Sciatic nerve (tissue), 2 donors: ENCODE measurements at places on chromosomes 7 and 10.
A peak's percentile ranks its signal among the peaks of the same experiment; 100 is the strongest.

GRCh38 chr10:55311848-55312635, 511.0 kb upstream of the PCDH15 start:
- no peak for DNase-seq

DNA sequence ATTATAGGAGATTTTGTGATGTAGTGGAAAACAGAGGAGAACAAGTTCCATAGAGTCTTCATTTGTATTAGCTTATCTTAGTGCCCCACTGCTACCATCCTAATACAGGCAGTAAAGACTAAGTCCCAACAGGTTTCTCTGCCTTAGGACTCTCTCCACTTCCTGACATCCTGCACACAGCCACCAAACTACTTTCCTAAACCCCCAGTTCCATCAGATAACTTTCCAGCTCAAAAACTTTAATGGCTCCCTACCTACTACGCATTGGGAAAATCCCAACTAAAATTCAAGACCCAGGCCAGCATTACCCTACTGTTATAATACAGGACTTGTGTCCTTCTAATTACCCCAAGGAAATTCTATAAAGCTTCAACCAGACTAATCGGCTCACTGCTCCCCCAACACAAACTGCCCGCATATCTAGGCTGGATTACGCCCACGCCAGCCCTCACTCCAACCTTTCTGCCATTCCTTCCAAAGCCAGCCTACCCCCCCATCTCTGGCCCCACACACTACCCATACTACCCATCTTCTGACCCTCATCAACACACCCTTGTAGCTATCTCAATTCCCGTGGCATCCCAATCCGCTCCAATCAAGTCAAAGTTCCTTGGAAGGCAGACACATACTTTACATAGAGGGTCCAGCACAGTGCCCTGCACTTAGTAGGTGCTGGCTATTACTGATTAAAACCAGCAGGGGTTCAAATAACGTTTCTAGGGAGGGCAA, 1.4 kb downstream of the IDE start:
- DNase-seq = no peak

GRCh38 chr10:84683980-84684740, 355.8 kb downstream of the CCSER2 start:
- no peak for DNase-seq

DNA sequence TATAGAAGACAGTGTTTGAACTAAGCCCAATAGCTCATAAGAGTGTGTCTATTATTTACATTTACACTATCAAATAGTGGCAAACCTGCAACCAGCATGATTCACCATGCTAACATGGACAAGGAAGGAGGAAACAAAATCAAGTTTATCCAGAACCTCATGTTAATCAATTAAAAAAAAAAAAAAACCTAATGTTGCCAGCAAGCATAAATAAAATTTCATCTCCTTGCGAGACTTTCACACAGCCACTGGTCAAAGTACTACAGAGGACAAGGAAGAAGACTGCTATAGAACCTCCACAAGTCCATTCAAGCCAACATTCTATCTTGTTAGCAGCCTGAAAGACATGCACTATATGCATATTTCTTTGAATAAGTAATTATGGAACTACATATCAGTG, 9.7 kb downstream of the TM9SF3 start:
- no peak for DNase-seq

DNA sequence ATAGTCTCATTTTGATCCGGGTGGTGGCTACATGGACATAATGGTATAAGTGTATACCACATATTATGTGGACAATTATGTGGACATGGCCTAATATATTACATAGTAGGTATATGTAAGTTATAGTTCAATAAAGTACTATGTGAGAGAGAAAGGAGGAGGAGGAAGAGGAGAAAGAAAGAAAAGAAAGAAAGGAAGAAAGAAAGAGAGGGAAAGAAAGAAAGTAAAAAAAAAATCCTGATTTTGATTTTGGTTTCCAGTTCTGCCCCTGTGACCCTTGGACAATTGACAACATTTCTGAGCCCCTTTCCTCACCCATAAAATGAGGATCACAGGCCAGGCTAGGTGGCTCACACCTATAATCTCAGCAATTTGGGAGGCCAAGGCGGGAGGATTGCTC, 42.2 kb upstream of the VCL start:
- no peak for DNase-seq

- no peak for DNase-seq
Observed at GRCh38 chr10:17836942-17837341, 27.8 kb downstream of the MRC1 start.

DNA sequence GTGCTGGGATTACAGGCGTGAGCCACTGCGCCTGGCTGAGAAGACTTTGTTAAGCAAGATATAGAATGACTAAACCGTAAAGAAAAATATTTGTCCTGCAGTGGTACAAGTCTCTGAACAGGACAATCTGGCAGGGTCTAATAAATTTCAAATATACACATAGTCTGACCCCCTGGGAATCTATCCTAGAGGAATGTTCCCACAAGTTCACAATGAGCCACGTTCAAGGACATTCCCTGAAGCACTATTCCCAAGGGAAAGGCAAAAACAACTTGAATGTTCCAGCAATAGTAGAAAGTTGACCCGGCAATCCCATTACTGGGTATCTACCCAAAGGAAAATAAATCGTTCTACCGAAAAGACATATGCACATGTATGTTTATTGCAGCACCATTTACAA, 82.0 kb downstream of the HIP1 start:
- DNase-seq = no peak

DNA sequence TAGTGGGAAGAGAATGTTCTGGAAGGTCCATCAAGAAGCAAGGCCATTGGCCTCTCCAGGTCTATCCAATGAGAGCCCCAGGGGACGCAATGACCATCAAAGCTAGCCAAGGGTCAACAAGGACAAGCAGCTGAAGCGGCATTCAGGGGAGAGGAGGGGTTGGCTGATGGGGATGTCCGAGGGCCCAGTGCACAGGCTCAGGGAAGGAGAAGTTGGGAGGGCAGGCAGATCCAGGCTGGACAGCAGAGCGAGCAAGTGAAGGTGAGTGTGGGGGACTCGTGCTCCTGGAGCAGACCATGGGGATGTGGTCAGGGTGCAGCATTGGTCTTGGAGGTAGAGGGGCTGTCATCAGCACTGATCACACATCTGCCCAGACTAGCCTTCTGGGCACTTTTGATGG, 275.4 kb upstream of the TCERG1L start:
- no peak for DNase-seq

- peak; percentile 89 for DNase-seq
Observed at GRCh38 chr7:63899691-63900393, 98.8 kb upstream of the ZNF722 start.

DNA sequence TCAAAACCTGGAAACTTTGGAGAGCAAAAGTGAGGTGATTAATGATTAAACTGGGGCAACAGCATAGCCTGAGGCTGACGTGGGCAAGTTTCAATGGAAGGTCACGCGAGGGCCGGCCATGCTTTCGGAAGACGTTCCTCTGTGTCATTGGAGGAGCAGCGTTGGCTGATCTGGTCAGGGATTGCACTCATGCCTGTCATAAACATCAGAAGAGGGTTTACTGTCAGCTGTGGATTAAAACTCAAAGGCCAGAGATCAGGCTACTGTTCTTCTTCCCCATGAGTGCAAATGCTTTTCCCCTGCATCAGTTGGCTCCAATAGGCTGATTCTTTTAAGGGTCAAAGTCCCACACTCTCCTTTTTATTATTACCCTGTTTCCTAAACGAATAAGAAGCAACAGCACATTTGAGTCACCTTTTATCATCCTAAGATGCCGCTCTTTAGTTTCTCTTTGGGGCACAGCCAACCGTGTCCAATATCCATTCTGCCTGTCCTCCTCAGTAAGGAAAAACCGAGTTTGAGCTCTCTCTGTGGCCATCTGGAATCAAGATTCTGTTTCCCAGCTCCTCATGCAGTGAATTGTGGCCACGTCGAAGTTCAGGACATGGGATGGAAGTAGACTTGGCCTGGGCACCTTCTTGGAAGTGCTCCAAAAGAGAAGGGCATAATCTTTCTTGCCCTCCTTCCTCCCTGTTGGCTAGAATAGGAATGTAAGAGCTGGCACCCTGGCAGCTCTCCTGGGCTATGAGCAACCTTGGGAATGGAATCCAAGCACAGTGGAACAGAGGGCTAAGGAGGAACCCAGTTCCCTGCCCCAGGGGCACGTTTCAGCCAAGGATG, 62.5 kb upstream of the INSIG1 start:
- no peak for DNase-seq

DNA sequence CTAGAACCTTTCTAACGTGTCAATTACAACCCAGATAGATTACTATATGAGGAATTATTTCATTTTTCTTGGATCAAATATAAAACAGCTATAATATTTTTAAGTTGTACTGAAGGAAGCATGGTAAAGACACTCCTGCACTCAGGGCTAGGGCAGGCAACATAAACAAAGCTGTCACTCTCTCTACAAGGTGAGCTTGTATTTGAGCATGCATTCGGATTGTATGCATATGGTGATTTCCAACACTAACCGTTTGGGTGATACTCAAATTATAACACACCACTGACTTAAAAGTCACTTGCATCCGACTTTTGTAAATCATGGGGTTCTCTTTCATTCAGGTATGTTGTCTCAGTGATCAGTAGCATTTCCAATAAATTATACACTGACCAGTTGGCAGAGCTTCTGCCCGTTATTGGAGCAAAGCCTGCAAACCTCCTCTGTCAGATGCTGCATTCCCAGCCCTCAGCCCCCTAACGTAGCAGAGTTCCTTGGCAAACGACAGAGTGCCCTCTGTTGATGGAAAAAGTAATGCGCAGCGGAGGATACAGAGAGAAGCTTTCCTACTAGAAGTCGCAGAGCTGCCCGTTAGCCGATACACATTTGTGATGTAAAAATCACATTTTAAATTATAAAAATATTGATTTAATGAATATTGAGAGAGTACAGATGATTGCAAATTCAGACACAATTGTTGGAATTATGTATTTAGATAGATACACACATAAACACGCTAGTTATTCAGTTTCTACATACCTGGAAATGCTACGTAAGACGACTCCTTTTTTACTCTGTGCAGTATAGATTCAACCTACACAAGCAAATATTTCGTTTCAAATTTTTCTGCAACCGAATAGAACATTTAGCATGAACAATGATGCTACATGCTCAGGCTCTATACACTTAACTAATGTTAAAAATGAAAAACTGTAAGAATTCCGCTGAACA, 173.9 kb upstream of the SP4 start:
- peak; percentile 59 for DNase-seq
